Ascending aorta (tissue), 2 donors: ENCODE measurements at places on chromosomes 3 and 15.

GRCh38 chr3:125213946-125214542, 1.5 kb upstream of the SLC12A8 start:
- DNase-seq: no peak
- no peak overlapping the region for H3K27ac ChIP-seq
- H3K36me3 ChIP-seq: no peaks in the 10 kb centered on the region
- H3K27me3 ChIP-seq: peaks cover 10% of the 10 kb centered on the region
- H3K4me3 ChIP-seq: no peak overlapping the region

GRCh38 chr3:190696777-190697501, 165.6 kb downstream of the GMNC start:
- H3K4me3 ChIP-seq: no peak overlapping the region
- H3K27ac ChIP-seq: no peak overlapping the region
- no peaks in the 10 kb centered on the region for H3K4me1 ChIP-seq
- no peaks in the 10 kb centered on the region for H3K36me3 ChIP-seq
- no peak for DNase-seq
- peaks cover 3% of the 10 kb centered on the region for H3K27me3 ChIP-seq

- no peak for DNase-seq
- no peak overlapping the region for H3K4me3 ChIP-seq
- peak overlapping the region; percentile 46 for H3K27ac ChIP-seq
- H3K36me3 ChIP-seq: no peaks in the 10 kb centered on the region
- peaks cover 26% of the 10 kb centered on the region for H3K4me1 ChIP-seq
- no peaks in the 10 kb centered on the region for H3K27me3 ChIP-seq
Observed at GRCh38 chr3:194930377-194931204, 244.9 kb downstream of the FAM43A start.

GRCh38 chr3:77102951-77103769, 63.3 kb downstream of the ROBO2 start:
- H3K4me1 ChIP-seq: no peaks in the 10 kb centered on the region
- no peak overlapping the region for H3K27ac ChIP-seq
- DNase-seq: no peak

DNA sequence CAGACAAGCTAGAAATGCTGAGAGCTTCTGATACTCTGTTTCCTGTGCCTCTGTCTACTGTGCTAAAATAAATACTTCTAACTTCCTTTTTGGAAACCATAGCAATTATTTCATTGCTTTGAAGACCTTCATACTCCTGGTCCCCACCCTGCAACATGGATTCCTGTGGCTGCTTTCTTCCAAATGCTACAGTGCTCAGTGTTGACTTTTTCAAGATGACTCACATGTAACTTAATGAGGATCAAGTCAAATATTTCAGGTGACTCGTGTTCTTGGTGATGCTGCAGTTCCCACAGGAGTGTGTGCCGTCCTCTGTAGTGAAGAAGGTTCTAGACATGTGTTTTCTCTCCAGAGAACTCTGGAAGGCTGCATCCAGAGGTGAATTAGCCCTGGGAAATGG, 288.6 kb downstream of the CLSTN2 start:
- no peaks in the 10 kb centered on the region for H3K27me3 ChIP-seq
- no peak overlapping the region for H3K4me3 ChIP-seq
- H3K27ac ChIP-seq: no peak overlapping the region
- DNase-seq: no peak

DNA sequence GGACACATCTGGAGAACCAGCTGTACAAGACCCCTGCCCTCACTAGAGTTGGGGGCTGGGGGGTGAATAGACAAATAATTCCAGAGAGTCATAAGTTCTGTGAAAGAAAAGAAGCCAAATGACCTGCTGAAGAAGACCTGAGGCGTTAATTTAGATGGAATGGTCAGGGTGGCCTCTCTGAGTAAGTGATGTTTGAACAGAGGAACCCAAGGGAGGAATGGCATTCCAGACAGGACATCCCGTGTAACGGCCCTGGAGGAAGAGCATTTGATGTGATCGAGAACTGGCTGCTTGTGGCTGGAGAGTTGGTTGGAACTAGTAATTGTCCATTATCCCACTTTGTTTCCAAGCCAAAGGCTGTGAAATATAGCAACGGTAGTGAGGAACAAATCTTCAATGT, 1.7 kb downstream of the NR2C2 start:
- peaks cover 15% of the 10 kb centered on the region for H3K36me3 ChIP-seq
- H3K27me3 ChIP-seq: no peaks in the 10 kb centered on the region
- H3K4me3 ChIP-seq: peak overlapping the region; percentile 96
- no peak for DNase-seq

DNA sequence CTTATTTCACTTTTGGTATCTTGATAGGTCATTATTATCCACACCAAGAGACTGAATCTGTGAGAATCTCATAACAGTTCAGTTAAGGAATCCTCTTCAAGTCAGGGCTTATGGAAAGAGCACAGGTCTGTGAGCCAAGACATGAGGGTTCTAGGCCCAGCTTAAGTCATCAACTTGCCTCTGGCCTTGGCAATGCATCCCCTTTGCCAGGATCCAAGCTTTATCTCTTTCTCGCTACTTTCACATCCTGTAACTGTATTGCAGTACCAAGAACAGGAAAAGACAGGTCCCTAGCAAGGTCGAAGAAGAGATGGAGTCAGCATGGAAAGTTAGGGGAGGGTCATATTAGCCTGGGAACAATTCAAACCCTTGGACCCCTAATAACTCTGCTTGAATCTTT, 13.5 kb upstream of the APOD start:
- DNase-seq: no peak
- H3K4me1 ChIP-seq: no peaks in the 10 kb centered on the region
- H3K36me3 ChIP-seq: no peaks in the 10 kb centered on the region
- no peaks in the 10 kb centered on the region for H3K27me3 ChIP-seq
- H3K27ac ChIP-seq: no peak overlapping the region

DNA sequence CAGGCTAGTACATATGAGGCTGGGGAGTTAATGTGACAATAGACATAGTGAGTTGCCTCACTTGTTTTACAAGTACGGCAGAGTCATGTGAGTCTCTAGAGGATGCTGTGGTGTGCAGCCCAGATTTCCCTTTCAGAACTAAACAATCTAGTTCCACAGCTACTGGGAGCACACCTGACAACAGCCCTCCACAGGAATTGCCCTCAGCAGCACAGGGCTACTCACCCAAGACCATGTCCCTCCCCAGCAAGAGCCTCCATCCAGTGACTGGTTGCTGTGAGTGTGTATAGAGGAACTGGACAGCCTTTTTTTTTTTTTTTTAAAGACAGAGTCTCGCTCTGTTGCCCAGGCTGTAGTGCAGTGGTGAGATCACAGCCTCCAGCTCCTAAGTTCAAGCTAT, 40.2 kb upstream of the UBE2E2 start:
- no peaks in the 10 kb centered on the region for H3K36me3 ChIP-seq
- H3K27me3 ChIP-seq: no peaks in the 10 kb centered on the region
- no peak overlapping the region for H3K27ac ChIP-seq
- no peak overlapping the region for H3K4me3 ChIP-seq

DNA sequence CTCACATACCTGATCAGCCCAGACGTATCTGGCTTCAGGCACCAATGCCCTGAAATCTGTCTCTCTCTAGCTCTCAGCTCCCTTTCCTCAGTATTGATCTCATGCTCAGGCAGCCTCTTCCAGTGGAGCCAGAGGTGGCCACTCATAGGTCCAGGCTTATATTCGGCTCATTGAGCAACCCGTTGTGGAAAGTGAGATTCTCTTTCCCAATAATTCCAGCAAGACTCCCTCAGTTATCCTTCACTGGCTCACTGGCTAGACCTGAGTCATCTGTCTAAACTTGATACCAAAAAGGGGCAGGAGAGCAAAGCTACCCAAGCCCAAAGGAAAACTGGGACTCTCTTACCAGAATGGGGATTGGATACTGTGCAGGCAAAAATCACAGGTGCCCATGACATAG, 33.4 kb upstream of the FRMD4B start:
- no peaks in the 10 kb centered on the region for H3K36me3 ChIP-seq
- no peaks in the 10 kb centered on the region for H3K4me1 ChIP-seq
- H3K27me3 ChIP-seq: no peaks in the 10 kb centered on the region
- no peak for DNase-seq

GRCh38 chr3:157319672-157320071, 117.0 kb upstream of the PTX3 start:
- H3K27ac ChIP-seq: no peak overlapping the region
- no peak for DNase-seq
- H3K27me3 ChIP-seq: no peaks in the 10 kb centered on the region
- no peaks in the 10 kb centered on the region for H3K36me3 ChIP-seq

DNA sequence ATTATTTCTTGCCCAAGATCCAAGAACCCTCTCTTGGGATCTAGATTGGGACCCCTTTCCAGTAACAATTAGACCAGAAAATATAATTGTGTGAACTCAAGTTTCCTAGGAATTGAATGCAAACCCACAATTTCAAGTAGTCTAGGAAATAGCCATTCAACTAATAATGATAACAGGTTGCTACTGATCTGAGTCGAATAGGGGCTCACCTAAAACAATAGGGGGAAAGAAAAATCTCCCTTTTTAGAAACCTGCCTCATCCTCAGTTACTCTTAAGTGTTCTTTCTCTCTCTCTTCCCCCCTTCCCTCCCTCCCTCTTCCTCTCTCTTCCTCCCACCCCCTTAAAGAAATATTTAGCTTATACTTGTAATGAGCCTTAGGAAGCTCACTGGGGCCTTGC, 555.3 kb downstream of the IGSF11 start:
- H3K27me3 ChIP-seq: no peaks in the 10 kb centered on the region
- H3K4me3 ChIP-seq: no peak overlapping the region
- no peak for DNase-seq
- no peak overlapping the region for H3K27ac ChIP-seq
- no peaks in the 10 kb centered on the region for H3K36me3 ChIP-seq
- no peaks in the 10 kb centered on the region for H3K4me1 ChIP-seq

- no peak overlapping the region for H3K27ac ChIP-seq
- no peaks in the 10 kb centered on the region for H3K36me3 ChIP-seq
- H3K4me1 ChIP-seq: no peaks in the 10 kb centered on the region
- H3K4me3 ChIP-seq: no peak overlapping the region
Observed at GRCh38 chr3:143795874-143796273, 52.4 kb downstream of the SLC9A9 start.

- no peak overlapping the region for H3K4me3 ChIP-seq
- no peak for DNase-seq
- H3K27ac ChIP-seq: no peak overlapping the region
- no peaks in the 10 kb centered on the region for H3K36me3 ChIP-seq
- H3K4me1 ChIP-seq: no peaks in the 10 kb centered on the region
- H3K27me3 ChIP-seq: no peaks in the 10 kb centered on the region
Observed at GRCh38 chr15:65192016-65192415, 6.9 kb upstream of the CLPX start.

DNA sequence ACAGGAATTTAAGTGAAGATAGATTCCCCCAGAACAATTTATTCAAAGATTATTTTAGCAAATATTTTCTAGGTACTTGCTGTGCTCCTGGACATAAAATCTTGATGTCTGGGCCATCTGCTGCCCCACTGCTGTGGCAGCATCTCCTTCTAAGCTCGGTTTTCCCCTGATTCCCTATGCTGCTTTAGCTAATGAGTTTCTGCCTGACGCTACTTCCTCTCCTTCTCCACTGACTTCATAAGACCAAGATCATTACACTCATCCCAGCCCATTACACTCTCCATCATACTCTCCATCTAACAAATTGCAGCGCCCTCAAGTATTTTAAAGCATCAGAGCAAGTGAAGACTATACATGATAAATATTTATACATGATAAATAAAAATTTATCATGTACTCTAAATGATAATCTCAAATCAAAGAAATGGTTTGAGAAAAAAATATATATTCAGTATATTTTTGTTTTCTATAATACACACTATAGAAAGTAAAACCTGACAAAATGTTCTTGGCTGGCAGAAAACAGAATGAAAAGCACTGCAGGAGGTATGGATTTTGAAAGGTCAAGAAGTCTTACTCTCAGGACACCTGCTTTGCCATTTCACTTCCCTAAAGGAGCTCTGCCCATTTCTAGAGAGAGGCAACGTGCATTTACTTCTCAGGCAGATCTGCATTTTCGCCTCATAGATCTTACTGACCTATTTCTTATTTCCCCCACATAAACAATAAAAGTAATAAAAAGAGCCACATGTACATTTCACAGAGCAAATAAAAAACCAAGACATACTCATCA, 232.0 kb downstream of the KCNMB2 start:
- H3K4me1 ChIP-seq: no peaks in the 10 kb centered on the region
- H3K4me3 ChIP-seq: no peak overlapping the region
- H3K27me3 ChIP-seq: no peaks in the 10 kb centered on the region
- no peaks in the 10 kb centered on the region for H3K36me3 ChIP-seq
- H3K27ac ChIP-seq: no peak overlapping the region
- DNase-seq: no peak

- no peaks in the 10 kb centered on the region for H3K36me3 ChIP-seq
- H3K4me1 ChIP-seq: no peaks in the 10 kb centered on the region
- H3K27me3 ChIP-seq: no peaks in the 10 kb centered on the region
- no peak for DNase-seq
Observed at GRCh38 chr3:198092276-198092675, 132.3 kb downstream of the LMLN start.
